ENCODE measurements at places on chromosomes 12 and 14.

GRCh38 chr12:48356041-48356768 lies 5.5 kb upstream of the ZNF641 start:
- no peak for DNase-seq

GRCh38 chr14:102280376-102280962 lies 24.5 kb downstream of the MOK start:
- DNase-seq = no peak

DNA sequence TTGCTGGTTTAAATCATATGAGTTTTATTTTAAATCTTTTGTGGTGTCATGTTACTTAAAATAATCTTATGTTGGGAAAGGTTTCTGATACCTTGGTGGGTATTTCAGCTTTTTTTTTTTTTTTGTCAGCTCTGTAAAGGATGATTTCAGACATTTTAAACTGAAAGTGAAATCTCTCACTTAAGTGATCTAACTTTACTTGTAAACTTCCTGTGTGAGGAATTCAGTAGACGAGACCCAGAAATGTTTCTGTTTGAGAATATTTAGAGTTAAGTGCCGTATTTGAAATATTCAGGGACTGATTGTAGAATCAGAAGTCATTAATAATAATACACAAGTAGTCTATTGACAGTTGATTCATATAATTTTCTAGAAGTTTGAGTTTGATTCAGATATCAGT lies 37.8 kb downstream of the PROX2 start:
- no peak for DNase-seq

DNA sequence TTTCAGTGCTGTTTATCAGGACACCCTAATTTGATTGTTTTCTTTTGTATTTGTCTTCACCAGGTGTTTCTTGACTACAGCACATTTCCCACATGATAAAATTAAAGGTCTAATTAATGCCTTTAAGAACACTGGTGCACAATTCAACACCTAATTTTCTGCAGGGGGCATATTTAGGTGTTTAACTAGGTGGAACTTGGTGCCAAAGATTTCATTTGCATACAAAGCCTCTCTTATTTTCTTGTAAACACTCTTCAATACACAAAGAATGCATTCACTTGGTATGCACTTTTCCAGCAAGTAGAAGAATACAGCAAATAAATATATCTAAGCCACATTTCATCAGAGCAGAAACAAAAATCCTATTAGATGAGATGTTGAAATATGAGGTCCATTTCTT lies 646.2 kb upstream of the FOXG1 start:
- no peak for DNase-seq

GRCh38 chr12:104314242-104314614 lies 10.7 kb downstream of the EID3 start:
- DNase-seq = no peak

DNA sequence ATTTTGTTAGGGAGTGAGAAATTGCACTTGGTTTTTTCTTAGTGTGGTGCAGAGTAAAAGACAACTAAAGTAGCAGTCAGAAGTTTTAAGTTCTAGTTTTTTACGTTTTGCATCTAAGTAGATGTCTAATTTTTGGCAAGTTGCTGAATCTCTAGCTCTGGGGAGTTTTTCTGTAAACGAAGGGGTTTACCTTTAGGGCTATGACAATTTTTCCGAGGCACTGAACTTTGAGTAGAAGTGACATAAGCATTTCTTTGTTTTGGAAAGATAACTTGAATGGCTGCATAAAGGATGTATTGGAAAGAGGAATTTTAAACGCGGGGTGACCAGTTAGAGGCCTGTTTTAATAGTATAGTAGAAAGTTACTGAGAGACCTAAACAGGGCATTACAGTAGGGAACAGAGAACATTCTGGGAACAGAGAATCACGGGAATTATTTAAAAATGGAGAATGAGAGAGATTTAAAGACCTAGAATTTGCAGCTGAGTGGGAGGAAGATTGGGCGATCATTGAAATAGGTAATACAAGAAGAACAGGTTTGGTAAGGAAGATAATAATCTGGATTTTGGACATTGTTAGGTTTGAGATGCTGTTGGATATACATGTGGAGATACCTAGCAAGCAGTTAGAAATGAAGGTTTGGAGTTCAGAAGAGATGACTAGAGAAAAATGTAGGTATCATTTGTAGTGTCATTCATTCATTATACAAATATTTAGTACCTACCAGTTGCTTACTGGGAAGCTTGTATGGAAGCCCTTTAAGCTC lies 1.2 kb downstream of the ZNF410 start:
- peak; percentile 3 for DNase-seq

DNA sequence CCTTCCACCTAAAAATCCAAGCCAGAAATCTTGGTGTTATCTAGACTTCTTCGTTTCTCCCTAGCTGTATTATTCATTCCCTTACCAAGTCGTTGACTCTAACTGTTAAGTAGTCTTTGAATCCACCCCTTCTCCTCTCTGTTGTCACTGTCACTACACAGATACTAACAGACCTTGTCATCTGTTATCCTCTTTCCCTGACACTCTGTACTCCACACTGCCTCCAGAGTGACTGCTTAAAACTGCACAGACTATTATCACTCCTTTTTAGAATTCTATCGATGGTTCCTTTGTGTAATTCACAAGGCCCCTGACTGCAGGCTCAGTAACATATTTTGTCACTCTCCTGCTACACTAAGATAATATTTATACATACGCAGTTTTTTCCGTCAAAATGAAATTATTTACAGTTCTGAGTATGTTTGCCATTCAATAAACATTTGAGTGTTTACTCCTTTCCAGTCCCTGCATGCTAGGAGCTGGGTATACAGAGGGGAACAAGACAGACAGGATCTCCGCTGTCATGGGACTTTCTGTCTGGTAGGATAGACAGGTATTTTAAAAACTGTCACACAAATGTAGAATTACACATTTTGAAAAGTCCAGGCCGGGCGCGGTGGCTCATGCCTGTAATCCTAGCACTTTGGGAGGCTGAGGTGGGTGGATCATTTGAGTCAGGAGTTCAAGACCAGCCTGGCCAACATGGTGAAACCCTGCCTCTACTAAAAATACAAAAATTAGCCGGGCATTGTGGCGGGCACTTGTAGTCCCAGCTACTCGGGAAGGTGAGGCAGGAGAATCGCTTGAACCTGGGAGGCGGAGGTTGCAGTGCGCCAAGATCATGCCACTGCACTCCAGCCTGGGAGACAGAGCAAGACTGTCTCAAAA lies 3.8 kb downstream of the MARS1 start:
- no peak for DNase-seq

DNA sequence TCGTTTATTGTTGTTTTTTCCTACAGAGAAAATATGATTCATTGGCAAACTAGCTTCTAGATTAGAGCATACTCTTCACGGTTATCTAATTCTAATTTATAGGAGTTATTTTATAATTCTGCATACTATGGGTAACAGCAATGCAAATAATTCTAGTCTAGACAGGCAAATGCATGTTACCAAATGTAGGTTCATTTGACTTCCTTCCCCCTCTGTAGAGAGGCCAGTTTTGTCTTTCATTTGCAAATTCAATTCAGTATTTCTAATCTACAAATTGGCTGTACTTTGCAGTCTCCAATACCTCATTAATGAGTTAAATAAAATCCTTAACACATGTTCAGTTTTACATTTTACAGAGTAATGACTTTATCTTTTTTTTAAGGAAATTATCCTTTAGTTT lies 4.2 kb downstream of the LGMN start:
- DNase-seq = no peak
